Skin of body (tissue), 3 donors: ENCODE measurements at places on chromosomes 5 and 9. TPM values are rescaled to one million over a fixed set of nuclear protein-coding genes. Genes with fewer than 3 reads are reported as not detected.
A peak's percentile ranks its signal among the peaks of the same experiment; 100 is the strongest.

DNA sequence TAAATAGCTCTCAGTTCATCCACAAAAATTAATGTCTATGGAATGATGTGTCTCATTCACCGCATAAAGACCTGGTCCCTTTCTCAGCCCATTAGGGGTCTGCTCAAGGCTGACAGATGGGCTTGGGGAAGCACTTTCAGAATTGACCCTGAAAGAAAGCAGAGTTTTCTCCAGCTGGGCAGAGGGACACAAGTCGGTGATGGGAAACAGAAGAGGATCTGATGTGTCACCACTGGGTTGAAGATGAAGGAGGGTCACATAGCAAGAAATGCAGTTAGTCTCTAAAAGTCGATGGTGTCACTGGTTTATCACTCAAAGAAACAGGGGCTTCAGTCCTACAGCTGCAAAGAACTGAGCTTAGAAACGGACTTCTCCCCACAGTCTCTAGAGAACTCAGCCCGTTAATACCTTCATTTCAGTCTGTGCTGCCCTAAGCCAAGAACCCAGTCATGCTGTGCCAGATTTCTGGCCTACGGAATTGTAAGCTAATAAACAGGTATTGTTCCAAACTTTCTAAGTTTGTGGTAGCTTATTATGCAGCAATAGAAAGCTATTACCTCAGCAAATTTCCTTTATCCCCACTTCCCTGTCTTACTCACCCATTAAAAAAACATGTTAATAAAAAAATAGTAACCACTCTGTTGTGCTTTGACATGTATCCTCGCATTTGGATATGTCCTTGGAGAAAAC, 64.6 kb downstream of the ADAMTS12 start:
- no peak for DNase-seq

DNA sequence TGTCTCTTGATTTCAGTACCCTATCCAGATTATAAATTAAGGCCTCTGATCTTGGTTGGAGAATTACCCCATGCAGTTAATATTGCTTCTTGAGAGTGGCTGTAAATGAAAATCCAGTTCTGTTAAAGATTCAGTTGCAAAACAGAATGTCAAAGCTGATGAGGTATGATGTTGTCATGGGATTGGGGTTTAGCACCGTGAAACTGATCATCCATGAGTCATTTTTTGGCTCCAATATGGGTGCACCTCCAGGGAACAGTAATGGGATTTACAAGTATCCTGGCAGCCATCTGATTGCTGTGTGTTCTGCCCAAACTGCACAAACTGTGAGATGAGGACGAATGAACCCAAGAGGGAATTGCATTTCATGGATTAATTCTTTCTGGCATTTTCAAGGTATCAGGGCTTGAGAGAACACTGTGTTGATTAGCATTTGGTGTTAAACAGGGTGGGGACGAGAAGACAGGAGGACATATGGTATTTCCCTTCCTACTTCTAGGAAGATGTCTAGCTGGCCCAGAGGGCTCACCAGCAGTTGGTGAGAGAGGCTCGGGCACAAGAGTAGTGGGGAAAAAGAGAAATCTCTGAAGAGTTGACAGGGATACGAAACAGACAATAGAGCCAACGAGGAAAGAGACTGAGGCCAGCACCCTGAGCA, 214.7 kb downstream of the GAS1 start:
- DNase-seq, result peak; percentile 88

- no peak for DNase-seq
Measured at GRCh38 chr5:133827011-133827410, 141.4 kb downstream of the C5orf15 start.

GRCh38 chr5:154228696-154229095, 38.2 kb downstream of the GALNT10 start:
- DNase-seq, result no peak

- no peak for DNase-seq
Measured at GRCh38 chr5:2642684-2643345, 108.7 kb downstream of the IRX2 start.

Gene MACROH2A1
- total RNA-seq, result 127 TPM

Gene ECSCR
- total RNA-seq, result 11.9 TPM

Gene CCNI2
- 0.30 TPM for total RNA-seq

Gene TGFBR1
- 44.2 TPM for total RNA-seq

Gene SLC2A8
- total RNA-seq, result 6.8 TPM
